Tongue (tissue), 3 donors: ENCODE measurements at places on chromosomes 7 and 10.

- DNase-seq = no peak
Measured at GRCh38 chr7:70523989-70524351, 608.0 kb upstream of the GALNT17 start.

DNA sequence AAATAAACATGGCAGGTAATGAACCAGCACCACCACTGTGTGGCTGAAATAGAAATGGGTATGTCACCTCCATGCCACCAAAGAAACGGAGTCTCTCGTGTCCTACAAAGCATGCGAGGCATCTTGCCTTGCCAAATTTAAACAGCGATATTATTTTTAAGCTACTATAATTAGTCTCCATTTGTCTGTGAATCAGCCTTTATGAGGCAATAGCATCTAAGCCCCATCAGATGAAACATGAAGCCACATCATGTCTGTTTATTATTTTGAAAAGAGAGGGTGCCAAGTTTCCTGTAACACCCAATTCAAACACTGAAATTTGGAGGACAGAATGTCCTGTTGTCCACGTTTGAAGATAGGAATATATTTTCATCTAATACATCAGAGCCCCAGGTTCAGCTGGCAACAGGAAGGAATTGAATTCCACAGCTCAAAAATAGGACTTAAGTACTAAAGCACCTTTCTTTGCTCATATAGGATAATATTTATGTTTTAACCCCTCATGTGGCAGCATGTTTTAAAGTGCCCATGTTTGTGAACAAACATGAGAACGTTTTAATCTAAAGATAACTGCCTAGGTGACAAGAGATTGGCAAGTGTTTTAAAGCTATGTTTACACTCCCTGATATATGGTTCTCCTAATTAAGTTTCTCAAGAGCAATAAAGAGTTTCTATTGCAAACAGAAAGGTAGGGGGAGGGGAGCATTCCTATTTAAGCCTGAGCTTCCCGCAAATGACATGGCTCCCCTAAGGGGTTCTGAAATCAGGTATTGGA, 86.8 kb downstream of the SORBS1 start:
- peak; percentile 68 for DNase-seq

DNA sequence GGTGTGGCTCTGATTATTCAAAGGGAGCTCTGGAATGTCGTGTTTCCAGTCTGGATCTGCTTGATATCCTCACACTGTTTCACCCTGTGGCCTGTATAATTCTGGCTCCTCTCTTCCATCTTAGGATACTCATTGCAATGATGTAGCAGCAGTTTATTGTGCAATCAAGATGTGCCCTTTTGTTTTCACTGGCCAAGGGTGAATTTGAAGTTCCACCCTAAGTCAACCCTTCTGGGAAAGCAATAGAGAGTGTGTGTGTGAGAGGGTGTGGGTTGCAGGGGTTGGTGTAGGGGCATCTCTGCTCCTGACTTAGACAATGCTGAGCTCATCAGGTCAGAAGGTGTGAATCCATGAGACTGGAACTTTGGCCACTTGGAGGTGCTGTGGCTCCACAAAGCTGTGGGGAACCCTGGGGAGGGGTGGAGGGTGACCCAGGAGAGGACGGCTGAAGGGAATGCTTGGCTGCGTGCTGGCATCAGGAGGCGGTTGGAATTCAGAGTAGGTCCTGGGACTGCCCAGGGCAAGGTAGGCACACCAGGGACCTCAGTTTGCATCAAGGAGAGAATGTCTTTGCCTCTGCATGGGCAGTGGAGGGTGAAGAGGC, 118.0 kb upstream of the PRSS58 start:
- no peak for DNase-seq

GRCh38 chr7:30548845-30549244, 44.2 kb upstream of the GGCT start:
- peak; percentile 85 for DNase-seq

GRCh38 chr10:3978761-3979160, 193.8 kb upstream of the KLF6 start:
- no peak for DNase-seq

GRCh38 chr10:102416283-102416682, 2.3 kb downstream of the PSD start:
- no peak for DNase-seq

DNA sequence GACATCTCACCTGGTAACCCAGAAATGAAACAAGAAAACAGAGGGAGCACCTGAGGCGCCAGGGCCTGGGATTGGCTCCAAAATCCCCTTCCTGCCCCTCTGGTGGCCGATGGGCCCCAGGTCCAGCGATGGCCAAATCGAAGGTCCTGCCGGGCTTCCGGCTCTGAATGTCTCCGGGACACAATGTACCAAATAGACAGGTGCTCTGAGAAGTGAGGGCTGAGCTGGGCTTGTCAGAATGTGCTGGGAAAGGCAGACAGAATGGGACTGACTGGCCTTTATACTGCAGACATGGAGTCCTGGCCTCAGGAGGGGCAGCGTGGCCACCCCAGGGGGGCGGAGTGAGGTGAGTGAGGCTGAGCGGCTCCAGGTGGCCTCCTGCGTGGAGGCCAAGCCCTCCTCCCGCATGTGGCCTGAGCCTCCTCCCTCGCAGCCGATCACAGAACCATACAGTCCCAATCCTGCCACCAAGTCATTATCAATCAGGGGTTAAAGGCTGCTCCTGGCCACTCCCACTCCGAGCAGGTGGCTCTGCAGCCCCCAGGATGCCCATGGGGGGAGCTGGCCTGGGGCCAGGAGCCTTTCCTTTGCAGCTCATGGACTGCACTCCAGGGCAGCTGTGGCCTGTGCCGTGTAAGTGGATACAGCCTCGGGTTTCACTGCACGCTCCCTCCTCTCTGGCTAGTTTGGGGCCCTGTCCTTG, 185.5 kb downstream of the ADARB2 start:
- DNase-seq = peak; percentile 87

GRCh38 chr7:121803039-121803438, 69.9 kb upstream of the PTPRZ1 start:
- DNase-seq = no peak
